Posterior vena cava (tissue), 2 donors: ENCODE measurements at places on chromosomes 2 and 18.

DNA sequence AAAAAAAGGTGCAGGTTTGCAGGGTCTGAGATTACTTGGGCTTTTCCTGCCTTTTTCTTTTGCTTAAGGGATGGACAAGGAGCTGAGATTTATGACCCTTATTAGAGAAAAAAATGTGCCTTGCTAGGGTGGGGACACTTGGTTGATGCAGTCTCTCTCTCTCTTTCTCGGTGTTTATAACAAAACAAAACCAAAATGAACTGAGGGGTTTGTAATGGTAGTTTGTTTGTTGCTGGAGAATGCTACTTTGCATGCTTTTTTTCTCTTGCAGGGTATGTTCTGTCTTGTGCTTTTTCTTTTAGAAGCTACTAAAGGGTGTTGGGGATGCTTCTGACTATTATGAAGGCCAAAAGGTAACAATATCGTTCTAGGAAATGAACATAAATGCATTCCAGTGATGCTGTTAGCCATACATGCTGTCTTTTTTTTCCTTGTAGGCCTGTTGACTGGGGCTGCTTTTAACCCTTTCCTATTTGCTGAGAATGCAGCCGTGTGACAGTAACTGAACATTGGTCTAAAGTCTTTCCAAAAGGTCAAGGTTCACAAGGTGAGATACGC is 435 bp downstream of the ZNF532 start:
- DNase-seq, result no peak

DNA sequence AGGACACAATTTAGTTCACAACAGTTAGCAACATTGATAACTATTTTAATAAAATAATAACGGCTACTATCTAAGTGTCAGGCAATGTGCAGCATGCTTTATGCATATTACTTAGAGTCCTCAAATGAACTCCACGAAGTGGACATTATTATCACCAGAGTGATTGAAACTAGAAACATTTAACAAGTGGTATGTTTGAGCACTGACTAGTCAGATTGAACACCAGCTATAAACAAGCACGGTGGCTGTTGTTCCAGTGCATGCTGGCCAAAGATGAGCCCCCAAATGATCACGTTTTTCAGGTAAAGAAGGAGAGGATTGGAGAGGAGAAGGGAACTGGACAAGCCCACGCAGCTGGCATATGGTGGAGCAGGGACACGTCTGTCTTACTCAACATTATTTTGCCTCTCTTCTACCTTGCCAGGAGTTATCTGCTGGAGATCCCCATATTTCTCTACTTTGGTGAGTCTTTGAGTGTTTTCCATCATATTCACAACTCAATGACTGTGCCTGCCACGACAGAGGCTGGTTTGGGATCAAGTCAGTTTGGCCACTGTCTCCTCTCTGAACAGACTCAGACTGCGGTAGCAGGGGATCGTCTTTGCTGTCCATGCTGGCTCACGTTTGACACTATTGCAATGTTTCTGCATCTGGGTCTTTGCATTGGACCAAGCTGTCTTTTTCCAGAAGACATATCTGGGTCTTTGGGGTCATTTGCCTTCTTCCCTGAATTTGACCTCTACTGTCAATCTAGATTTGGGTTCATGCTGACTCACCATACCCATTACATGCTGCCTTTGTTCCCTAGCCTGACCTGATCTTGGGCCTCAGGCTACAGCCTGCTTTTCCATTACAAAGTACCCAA is 66.0 kb upstream of the ACSL3 start:
- no peak for DNase-seq

DNA sequence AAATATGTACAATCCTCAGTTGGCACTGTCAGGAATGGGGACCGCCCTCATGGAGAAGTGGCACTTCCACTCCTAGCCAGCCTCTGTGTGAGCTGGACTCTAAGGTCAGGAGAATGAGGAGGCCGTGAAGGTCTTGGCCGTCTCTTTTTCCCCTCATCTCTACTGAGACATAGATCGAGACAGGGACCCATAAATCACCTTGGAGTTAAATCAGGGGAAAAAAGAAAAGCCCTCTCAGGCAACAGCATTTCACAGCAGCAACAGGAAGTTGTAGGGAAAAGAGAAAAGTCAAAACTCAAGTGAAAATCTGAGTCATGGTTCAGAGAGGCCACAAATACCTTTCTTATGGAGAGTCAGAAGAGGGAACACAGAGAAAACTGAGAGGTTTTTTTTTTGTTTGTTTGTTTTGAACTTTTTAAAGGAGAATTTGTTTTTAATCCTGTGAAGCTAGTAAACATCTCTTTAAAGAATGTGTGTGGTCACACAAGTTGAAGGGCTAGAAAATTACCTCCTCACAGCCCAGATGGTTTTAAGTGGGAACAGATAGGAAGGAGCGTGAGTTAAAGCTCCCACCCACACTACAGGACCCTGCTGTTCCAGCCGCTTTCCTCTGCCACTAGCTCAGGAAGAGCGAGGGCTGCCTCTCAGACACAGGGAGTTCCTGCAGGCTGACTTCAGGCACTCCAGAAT is 30.6 kb upstream of the CYP1B1 start:
- DNase-seq, result no peak

- DNase-seq, result no peak
These were observed 42.2 kb downstream of the OTX1 start for GRCh38 chr2:63092857-63093256.
